ENCODE measurements at places on chromosomes 2 and 18.
A peak's percentile ranks its signal among the peaks of the same experiment; 100 is the strongest.

DNA sequence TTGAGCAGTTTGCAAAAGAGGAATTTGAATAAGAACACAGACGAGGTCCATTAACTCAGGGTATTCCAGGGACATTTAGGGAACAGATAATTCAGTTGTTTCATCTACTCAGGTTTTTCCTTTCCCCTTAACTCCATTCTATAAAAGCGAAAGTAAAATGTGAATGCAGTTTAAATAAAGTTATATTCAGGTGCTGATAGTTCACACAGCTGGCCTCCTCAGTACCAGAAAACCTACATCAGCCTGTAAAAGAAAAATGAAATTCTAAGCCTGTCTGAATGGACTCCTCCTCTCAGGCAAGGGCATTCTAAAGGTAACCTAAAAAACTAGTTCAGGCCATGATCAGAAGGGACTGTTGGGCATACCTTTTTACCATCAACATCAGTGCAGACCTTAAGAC lies 873.8 kb downstream of the SUCLG1 start:
- no peak for DNase-seq

DNA sequence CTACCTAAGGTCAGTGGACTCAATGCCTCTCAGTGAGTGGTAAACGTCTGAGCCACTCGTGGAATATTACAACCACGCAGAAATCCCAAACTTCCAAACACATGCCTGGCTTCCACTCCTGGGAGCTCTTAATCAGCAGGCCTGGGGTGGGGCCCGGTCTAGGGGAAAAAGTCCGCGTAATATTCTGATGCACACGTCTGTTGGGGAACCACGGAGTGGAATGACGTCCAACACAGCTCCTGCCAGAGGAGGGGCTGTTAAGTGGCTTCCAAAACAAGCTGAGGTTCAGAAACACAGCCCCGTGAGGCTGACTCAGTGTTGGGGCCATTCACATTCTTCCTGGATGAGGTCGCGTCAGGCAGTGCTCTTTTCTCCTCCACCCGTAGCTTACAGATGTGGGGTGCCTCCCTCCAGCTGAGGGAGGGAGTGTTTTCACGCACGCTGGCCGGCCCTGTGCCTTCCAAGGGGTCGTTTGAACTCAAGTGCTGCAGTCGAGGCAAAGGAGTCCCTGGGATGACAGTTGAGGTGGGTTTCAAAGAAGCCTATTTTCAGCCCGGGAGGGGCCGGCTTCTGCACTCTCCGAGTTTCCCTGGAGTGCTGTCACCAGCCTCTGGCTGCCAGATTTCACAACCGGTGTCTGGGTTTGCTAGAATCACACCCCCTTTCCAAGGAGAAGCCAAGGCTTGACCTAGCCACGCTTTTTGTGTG lies 73.1 kb downstream of the ACKR3 start:
- peak; percentile 69 for DNase-seq

- no peak for DNase-seq
These were observed 4.2 kb upstream of the ESCO1 start for GRCh38 chr18:21604671-21605070.

GRCh38 chr2:154837035-154837434 lies 138.5 kb downstream of the KCNJ3 start:
- no peak for DNase-seq

- DNase-seq = peak; percentile 84
These were observed 13.0 kb downstream of the ODC1 start for GRCh38 chr2:10434886-10435819.

DNA sequence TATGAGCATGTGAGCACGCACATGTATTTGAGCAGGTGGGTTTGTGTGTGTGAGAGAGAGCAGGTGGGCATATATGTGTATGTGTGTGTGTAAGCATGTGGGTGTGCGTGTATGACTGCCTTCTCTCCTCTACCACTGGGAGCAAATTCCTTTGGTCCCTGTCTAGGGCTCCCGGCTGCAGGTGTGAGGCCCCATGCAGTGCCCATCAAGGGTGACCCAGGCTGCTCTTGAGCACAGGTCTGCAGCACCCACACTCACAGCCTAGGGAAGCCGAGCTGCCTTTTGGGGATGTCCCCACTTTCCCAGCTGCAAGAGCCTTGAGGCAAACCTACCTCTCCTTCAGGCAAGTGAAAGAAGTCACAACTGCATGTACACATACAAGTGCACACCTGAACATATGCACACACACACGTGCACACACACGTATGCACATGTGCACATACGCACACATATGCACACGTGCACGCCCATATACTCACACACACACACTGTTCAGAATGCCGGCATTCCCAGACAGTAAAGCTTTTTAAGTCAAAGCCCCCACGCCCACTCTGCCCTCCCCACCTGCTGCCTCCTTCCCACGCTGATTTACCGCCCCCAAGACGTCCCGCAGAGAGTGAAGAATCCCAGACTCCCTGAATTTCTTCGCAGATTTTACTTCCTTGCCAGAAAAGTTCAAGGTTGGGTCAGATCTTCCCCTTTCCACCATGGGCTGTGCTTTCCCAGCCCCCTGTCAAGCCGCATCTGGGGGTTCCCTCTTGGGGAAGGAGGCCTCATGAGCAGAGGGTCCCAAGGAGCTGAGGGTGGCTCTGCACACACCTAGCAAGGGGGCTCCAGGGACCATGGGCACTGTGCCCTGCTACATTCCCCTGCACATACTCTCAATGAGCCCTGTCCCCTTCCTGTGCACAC lies 170.6 kb downstream of the TWIST2 start:
- DNase-seq = no peak

DNA sequence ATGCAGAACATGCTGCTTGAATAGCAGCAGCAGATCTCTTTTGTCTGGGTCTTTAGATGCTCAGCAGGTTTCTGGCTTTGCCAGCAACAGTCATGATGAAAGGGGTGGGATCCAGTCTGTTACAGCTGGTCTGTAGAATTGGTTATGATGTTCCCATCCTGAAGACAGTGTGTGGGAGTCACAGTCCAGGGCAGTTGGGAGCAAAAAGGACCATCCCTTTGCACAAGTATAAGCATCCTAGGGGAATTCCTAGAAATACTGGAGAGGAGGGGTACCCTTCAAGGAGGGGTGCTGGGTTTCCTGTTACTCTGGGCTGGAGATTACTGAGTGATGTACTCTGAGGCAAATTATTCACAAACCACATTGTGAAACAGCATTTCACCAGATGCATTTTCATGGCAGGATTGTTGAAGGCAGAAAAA lies 119.9 kb upstream of the RND3 start:
- no peak for DNase-seq

DNA sequence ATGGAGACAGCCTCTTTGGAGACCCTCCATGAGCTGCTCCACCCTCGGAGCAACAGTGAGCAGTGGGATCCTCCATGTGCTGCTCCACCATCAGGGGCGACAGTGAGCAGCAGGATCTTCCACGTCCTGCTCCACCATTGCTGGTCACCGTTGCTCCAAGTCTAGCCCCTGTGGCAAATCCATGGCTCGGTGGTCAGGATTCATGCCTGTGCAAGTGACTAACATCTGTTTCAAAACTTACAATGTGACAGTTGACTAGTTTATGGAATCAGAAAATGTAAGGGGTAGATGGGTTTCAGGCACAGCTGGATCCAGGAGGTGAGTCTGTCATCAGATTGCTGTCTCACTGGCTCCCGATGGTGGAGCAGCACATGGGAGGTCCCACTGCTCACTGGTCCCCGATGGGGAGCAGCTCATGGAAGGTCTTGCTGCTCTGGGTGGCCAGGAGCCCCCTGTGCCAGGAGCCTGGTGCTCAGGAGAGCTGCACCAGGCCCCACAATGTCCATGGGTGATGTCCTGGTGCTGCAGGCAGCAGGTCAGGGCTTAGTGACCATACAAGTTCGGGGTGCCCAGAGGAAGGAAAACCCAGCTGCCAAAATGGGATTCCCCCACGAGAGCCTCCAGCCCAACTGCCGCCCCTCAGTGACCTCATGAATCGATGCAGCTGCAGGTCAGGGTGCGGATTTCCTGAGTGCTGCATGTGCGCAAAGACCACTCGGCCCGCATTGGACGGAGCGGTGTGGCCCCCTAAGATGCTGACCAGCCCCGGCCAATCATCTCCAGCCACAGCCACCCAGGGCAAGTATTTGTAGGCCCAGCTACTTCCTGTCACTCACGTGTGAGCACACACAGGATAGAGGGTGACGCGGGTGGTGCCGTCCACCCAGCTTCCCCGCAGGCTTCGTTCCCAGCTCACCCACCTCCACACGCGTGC lies 116.5 kb upstream of the OTOS start:
- DNase-seq = no peak

GRCh38 chr2:44075541-44075940 lies 79.8 kb upstream of the LRPPRC start:
- DNase-seq = no peak

GRCh38 chr18:12009581-12010140 lies 28.4 kb downstream of the IMPA2 start:
- no peak for DNase-seq

Measured in SW480 (cell line).